NCI-H510A treated with DMSO at 0.1 percent for 48 hours (cell line): ENCODE measurements at places on chromosomes 7 and 10.

- no peak for DNase-seq
These were observed 176.8 kb downstream of the CALN1 start for GRCh38 chr7:72235351-72235750.

- DNase-seq = no peak
These were observed 70.7 kb upstream of the DNAAF5 start for GRCh38 chr7:655758-656157.

DNA sequence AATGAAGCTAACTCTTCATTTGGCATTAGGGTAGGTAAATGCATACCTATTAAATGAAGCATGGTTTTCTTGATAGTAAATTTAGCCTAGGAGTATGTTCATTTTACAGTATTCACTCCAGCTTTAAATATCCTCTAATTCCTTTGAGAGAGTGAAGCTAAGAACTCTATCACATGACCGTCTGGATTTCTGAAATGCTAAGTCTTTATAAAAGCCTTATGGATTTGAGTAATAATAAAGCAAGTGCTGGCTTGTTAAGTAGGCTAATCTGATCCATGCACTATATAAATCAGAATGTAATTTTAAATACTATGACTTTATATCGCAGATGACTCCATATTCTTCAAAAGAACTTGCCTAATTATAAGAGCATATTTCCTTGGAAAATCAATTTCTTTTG is 64.8 kb downstream of the REEP3 start:
- no peak for DNase-seq

DNA sequence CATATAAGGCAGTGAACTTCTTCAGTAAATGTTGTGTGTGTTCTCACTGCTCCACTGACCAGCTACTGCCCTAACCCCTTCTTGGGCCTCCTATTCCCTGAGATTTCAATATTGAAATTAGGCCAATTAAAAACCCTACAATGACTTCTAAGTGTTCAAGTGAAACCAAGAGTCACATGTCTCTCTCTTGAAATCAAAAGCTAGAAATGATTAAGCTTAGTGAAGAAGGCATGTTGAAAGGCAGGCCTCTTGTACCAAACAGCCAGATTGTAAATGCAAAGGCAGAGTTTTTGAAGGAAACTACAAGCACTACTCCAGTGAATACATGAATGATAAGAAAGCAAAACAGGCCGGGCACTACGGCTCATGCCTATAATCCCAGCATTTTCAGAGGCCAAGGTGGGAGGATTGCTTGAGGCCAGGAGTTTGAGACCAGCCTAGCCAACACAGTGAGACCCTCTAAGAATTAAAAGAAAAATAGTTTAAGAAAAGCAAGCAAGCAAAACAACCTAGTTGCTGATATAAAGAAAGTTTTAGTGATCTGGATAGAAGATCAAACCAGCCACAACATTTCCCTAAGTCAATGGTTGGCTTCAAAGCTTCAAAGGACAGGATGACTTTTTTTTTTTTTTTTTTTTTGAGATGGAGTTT is 22.3 kb downstream of the BRAF start:
- no peak for DNase-seq

DNA sequence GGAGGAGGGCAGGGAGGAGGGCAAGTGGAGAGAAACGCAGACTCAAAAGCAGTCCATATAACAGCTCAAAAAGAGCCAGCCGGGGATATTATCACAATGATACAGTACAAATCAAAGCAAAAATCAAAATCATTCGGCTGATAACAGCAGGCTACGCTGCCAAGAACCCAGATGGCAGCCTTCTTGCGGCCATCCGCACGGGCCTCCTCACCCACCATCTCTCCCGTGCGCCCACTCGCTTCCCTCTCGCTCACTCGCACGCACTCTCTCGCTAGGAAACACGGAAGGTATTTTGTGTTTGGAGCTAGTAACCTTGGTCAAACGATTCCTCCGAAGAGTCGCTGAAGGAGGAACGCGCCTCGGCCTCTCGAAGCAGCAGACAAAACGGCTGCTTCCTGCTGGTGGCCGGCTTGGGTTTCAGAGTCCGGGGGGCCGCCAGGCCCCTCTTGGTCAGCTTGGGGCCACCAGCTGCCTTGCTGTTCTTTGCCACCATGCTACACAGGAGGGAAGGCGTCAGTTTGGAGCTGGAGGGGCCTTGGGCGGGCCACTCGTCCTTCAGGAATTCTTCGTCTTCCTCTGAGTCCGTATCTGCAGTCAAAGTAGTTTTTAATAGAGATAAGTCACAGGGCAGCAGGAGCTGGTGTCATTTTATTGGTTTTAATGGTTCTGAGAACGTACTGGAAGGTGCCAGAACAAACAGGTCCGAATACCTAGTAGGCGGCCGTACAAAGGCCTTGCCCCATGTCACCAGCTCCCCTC is 68.9 kb downstream of the SLC29A4 start:
- DNase-seq = no peak

DNA sequence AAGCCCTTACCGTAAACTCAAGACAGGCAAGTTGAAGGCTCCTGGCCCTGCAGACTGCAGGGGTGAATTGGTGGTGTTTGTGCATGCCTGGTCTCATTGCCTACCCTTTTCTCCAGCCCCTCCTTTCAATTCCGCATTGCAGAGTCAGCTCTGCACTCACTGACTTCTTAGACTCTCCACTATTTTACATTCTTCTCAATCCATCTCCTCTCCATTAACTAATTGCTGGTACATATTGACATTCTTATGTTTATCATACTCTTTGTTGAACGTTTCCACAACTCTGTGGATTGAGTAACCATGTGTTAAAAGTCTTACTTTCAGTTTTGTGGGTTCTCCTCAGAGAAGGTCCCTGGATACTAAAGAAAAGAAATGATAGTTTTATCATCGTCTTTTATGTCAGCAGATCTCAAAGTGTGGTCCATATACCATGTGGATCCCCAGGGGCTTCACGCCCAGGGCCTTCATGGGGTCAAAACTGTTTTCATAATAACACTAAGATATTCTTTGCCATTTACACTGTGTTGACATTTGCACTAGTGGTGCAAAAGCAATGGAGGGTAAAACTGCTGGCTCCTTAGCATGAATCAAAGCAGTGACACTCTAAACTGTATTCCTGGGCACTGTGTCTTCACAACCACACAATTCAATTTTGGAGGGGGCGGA is 135.4 kb upstream of the FZD1 start:
- no peak for DNase-seq

- DNase-seq = no peak
These were observed 75.3 kb downstream of the C10orf90 start for GRCh38 chr10:126595160-126595559.

- no peak for DNase-seq
These were observed 95.7 kb downstream of the SH2D4B start for GRCh38 chr10:80633383-80633860.

GRCh38 chr10:76415554-76415953 is 984.1 kb downstream of the LRMDA start:
- no peak for DNase-seq

DNA sequence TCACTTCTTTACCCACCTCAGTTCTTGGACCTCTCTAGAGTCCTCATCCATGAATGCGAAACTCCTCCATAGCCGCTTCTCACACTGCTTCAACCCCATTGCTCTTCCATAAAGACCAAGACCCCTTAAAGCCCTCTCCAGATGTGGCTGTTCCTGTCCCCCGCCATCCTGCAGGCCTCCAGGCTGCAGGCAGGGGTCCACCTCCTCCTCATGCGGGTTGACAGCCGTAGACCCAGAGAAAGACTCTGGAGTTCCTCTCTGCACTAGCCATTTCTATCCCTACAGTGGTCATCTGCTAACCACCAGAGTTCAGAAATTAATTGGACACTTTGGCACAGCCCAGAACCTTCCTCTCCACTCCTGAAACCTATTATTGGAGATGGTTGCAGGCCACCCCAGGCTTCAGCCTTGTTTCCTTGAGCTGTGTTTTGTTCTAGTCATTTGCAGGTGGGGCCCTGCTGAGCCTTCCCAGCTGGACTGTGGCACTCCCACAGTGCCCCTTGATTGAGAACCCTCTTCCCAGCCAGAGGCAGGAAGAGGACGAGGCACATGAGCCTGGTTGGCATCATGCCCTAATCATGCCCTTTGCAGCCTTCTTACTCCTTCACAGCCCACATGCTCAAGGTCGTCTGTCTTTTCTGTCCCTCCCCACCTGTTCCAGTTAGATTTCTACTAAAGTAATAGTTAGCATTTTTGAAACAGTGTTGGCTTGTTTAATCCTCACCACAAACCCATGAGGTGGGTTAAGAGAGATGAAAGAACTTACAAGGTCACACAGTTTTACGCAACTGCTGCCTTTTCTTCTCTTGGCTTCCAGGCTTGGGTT is 23.9 kb downstream of the CUL1 start:
- no peak for DNase-seq

- no peak for DNase-seq
These were observed 286.3 kb upstream of the CDC14C start for GRCh38 chr7:48638041-48638440.

GRCh38 chr7:325051-325798 is 35.3 kb downstream of the FOXL3 start:
- no peak for DNase-seq

- no peak for DNase-seq
These were observed 274.0 kb upstream of the GLI3 start for GRCh38 chr7:42511027-42511426.

GRCh38 chr10:78471723-78472550 is 438.3 kb downstream of the RPS24 start:
- DNase-seq = no peak

DNA sequence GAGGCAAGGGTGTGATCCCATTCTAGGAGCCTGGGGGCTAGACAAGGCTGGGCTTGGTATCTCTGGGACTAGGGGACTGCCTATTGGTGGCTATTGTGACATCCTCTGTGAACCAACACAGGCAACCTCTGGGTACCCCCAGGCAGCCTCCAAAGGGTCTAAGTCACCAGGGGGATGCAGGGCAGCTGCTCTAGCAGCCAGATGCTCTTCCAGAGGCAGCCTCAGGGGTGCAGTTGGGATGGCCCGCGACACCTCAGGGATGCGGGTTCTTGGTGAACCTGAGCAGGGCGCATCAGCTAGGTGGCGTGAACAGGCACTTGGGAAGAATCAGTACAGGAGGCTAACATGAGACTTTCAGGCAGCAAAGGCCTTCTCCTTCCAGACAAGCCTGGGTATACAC is 1.6 kb upstream of the TMEM120A start:
- no peak for DNase-seq

DNA sequence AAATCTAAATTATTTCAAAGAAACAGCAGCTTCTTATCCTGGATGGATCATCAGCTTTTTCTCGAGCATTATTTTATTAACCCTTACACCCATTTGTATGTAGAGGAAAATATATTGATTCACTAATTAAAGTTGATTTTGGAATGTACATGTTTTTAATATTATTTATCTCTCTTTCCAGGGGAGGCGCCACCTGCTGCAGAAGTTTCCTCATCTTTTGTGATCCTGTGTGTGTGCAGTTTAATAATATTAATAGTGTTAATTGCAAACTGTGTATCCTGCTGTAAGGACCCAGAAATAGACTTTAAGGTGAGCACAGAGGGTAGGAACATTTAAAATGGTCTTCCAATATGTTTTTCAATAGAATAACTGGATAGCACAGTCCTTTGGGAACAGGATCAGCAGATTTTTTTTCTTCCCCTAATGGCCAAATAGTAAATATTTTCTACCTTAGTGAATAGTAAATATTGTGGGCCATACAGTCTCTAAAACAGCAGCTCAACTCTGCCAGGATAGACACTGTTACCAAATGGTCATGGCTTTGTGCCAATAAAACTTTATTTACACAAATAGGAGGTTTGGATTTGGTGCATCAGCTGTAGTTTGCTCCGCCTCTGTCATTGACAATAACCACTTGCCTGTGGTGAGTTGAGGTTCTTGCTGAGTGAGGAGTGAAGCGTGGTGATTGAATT is 30.6 kb downstream of the LMTK2 start:
- DNase-seq = no peak

DNA sequence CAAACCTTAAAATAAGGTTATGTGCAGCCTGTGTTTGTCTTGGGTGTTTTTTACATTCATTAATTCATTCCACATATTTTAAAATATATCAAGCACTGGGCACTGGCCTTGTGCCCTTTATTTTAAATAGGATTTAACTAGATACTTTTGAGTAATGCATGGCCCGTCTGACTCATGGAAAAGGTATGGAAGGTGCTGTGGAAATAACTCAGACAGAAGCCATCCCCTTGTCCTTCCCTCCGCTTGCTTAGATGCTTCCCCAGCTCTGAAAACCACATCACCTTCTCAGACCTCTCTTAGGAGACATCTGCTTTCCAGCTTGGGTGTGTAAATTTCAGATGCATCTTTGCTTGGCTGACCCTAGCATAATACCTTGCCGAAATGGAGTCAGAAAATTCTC is 30.5 kb downstream of the SLC18A2 start:
- DNase-seq = no peak

GRCh38 chr10:23376229-23376655 is 31.6 kb upstream of the C10orf67 start:
- DNase-seq = no peak

- no peak for DNase-seq
These were observed 256.9 kb downstream of the MDFIC start for GRCh38 chr7:115178835-115179234.

- DNase-seq = no peak
These were observed 151.1 kb downstream of the ACTR3B start for GRCh38 chr7:152910545-152911225.

- DNase-seq = peak; percentile 2
These were observed 262.8 kb downstream of the DYNC1I1 start for GRCh38 chr7:96034940-96035727.

GRCh38 chr7:24932815-24933214 is 47.2 kb downstream of the OSBPL3 start:
- DNase-seq = no peak

GRCh38 chr10:101260764-101261481 is 31.7 kb upstream of the LBX1 start:
- no peak for DNase-seq

- no peak for DNase-seq
These were observed 25.1 kb downstream of the DDIT4 start for GRCh38 chr10:72298592-72299519.

GRCh38 chr7:55570939-55571338 is 1.4 kb downstream of the VOPP1 start:
- DNase-seq = no peak

DNA sequence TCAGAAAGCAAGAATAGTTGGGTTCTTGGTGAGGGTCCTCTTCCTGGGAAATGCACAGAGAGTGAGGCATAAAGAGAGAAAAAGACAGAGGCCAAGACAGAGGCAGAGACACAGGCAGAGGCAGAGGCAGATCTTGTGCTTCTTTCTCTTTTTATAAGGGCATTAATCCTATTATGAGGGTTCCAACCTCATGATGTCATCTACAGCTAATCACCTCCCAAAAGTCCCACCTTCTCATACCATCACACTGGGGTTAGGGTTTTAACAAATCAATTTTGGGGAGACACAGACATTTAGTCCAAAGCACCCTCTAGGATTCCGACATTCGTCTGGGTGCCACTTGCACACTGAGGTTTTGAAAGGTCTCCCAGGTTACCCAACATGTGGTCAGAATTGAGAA is 17.8 kb downstream of the KCNK18 start:
- DNase-seq = no peak

- DNase-seq = no peak
These were observed 45.5 kb downstream of the CLEC2L start for GRCh38 chr7:139568813-139569490.

- no peak for DNase-seq
These were observed 15.1 kb downstream of the RNF216 start for GRCh38 chr7:5766321-5766761.
